ENCODE measurements at places on chromosomes 3 and 15.

- DNase-seq: no peak
Measured at GRCh38 chr15:75067123-75067830, 43.9 kb downstream of the PPCDC start.

DNA sequence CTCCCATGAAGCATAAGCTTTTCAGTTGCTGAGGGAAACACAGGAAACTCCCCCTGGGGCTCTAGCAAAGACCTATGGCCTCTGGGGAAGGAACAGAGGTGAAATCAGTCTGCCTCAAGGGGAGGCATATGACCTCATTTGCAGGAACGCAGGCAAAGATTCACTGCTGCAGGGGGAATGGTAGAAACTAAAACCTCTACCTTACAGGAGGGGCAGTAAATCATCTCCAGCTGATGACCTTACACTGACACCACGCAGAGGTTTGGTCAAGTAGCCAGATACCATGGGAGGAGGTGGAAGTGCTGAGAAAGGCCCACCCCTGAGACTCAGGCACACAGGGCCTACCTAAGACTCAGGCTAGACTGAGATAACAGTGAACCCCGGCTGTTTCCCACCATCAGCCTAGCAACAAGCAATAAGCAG, 81.1 kb downstream of the RAD18 start:
- no peak for DNase-seq

- DNase-seq: no peak
Measured at GRCh38 chr3:197286678-197287077, 11.7 kb downstream of the DLG1 start.

DNA sequence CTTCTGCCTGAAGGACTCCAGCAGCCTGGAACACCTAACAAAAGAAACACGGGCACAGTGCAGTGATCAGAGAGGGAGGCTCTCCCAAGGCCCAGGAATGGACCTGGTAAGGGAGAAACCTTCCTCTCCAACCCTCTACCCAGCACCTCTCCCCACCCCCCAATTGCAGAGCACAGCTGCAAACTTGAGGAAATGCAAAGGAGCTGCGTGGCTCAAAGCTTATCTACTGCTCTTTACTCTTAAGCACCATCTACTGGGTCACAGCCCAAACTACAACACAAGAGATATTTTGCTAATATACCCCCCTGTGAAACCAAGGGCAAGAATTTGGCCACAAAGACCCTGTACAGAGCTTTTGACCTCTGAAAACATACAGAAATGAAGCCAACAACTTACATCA, 328.3 kb downstream of the OXSM start:
- no peak for DNase-seq

DNA sequence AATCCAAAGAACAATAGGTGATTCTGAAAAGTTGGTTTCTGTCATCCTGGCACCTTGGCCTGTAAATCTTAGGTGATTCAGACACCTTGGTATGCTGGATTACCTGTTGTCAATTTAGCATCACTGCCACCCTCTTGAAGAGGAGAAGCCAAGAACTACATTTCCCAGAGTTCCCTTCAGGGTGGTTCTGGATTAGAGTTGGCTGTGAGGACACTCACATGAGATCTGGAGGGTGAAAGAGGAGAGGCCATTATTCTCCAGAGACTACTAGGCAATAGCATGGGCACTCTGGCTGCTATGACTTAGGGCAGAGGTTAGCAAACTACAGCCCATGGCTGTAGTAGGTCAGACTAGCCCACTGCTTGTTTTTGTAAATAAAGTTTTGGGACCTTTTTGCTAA, 41.7 kb upstream of the CORO2B start:
- DNase-seq: no peak

- peak; percentile 3 for DNase-seq
Measured at GRCh38 chr3:108486941-108487340, 23.5 kb downstream of the MYH15 start.

DNA sequence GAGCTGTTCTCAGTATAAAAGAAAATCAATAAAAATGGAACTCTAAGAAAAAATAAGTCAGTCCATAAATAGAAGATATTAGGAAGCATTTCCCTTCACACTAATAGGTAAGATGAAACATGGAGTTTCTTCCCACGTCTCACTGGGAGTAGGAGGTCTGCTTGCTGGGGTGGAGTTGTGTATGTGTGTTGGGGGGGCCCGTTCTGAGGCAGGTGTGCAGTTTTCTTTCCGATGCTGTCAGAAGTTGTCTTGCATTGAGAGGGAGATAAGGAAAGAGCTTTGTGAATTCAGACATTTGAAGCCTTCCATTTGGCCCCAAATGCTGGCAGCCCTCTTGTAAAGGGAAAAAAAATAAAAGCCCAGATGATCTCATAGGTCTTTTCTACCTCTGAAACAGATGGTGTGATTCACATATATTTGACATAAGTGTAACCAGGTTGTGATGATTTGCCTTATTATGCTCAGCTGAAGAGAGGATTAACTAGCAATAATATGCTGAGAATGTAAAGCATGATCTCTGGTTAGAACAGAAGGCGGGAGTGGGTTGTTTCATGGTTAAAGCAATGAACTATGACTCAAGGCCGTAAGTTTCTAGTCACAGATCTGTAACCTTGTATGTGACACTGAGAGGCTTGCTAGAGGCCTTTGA, 8.8 kb downstream of the RASGRP1 start:
- DNase-seq: peak; percentile 49

GRCh38 chr3:71695000-71695482, 30.2 kb downstream of the EIF4E3 start:
- DNase-seq: no peak

- peak; percentile 8 for DNase-seq
Measured at GRCh38 chr15:59371458-59372351, 966 bp downstream of the MYO1E start.

GRCh38 chr3:170180079-170180907, 1.2 kb downstream of the PHC3 start:
- DNase-seq: no peak

- no peak for DNase-seq
Measured at GRCh38 chr15:96132126-96132525, 198.4 kb upstream of the NR2F2 start.

DNA sequence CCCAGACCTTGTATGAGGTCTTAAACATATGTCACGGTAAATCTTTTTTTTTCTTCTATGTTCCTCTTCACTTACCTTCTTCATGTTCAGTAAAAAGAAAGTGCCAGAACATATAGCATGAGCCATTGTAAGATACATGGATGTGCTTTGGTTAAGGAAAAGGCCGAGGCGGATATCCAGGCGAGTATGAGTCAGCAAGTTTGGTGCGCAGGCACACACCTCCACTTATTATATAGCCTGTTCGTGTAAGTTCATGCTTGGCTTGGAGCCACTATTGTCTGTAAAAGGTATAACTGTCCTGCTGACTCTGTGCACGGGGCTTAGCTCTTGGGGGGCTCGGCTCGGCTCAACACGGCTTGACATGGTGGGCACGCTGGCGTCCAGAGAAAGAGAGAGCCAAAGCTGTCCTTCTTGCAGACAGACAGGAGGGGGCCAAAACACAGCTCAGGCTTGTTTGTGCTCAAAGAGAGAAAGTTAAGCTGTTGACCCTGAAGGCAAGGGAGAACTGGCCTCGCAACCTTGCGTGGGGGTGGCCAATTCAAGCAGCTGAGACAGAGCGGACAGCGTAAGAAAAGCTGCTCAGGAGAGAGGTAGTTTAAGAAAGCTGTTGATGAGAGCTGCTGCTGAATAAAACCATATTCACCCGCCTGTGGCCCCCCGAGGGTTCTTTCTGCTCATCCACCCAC, 251.2 kb downstream of the SLC9A9 start:
- no peak for DNase-seq

GRCh38 chr3:67614195-67614594, 40.2 kb downstream of the SUCLG2 start:
- DNase-seq: no peak

DNA sequence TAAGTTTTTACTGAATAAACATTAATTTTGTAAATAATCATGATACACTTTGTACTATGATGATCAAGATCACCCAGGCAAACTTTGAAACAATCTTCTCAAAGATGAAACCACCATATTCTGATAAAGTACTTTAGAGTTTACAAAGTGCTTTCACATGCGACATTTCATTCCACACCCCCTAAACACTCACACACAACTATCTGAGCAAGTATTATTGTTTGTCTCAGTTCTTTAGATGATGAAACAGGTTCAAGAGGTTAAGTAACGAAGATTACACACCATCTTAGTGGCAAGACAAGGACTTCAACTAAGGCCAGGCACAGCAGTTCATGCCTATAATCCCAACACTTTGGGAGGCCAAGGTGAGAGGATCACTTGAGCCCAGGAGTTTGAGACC, 37.6 kb downstream of the ZNF148 start:
- DNase-seq: no peak

- no peak for DNase-seq
Measured at GRCh38 chr15:32855942-32856341, 138.1 kb downstream of the GREM1 start.

DNA sequence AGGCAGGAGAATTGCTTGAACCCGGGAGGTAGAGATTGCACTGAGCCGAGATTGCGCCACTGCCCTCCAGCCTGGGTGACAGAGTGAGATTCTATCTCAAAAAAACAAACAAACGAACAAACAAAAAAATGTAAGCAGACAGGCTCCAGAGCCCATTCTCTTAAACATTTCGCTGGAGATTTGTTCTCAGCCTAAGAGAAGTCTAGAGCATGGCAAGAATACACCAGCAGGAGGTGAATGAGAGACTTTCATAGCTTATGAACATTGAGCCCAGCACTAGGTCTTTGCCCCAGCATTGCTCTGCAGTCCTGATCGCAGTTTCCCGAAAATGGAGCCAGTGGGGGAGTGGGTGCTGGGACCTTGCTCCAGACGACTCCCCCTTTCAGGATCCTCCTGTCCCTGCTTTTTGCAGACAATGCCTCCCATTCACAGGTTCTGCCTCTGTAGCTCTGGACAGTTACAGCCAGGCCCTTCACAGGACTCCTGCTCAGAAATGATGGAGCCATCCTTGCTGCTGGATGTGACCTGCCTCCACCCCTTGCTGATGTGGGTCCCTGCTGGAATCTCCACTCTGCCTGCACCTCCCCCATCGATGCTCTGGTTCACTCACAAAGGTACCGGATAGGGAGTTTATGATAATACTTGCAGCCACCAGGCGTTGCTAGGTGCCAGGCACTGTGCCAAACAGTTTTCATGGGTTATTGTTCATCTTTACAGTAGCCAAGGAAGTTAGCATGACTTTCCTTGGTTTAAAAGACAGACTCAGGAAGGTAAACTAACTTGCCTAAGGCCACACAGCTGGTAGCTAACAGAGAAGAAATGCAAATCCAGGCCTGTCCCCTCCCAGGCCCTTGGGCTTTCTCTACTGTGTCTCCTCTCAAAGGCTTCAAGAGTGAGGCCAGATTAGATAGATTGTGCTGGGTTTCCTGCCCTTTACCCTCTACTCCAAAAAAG, 329.7 kb upstream of the TLE3 start:
- DNase-seq: no peak

DNA sequence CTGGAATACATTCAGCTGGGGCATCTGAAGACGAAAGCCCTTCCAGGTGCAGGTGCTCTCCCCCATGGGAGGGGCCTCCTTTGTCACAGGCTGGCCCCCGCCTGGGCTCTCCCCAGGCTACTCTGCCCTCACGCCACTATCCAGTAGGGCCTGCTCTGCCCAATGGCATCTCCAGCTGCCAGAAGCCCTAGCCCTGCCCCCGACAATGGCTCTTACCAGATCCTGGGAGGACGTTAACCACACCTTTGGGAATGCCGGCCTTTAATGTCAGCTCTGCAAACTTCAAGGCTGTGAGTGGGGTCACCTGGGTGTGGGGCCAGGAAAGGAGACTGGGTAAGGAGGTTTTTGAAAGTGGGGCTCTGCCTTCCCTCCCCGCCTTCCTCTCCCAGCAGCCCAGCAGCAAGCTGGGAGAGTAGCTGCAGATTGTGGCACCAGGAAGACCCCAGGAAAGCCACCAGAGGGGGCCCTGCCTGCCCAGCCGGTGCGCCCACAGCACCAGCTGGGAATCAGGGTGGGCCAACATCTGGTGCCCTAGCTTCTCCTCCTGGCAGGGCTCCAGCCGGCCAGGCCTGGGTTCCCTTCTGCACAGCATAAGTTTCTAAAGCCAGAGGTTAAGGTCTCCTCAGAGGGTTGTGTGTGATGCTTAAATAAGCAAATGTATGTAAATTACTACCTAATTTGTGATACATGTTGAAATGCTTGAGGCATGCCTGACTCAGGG, 40.4 kb upstream of the SLC41A3 start:
- DNase-seq: no peak

DNA sequence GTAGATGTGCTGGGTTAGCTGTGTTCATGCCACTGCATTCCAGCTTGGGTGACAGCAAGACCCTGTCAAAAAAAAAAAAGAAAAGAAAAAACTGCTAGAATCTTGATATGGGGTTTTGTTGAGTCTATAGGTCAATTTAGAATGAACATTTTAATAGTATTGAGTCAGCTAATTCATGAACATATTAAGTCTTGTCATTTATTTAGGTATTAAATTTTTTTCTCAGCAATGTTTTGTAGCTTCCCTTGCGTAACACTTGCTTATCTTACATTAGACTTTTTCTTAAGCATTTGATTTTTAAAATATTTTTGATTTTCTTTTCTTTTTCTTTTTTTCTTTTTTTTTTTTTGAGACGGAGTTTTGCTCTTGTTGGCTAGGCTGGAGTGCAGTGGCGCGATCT, 60.7 kb upstream of the GOLGA6B start:
- no peak for DNase-seq

- no peak for DNase-seq
Measured at GRCh38 chr15:92656089-92656488, 514 bp upstream of the FAM174B start.

GRCh38 chr15:58779554-58779953, 8.5 kb downstream of the MINDY2 start:
- DNase-seq: no peak

DNA sequence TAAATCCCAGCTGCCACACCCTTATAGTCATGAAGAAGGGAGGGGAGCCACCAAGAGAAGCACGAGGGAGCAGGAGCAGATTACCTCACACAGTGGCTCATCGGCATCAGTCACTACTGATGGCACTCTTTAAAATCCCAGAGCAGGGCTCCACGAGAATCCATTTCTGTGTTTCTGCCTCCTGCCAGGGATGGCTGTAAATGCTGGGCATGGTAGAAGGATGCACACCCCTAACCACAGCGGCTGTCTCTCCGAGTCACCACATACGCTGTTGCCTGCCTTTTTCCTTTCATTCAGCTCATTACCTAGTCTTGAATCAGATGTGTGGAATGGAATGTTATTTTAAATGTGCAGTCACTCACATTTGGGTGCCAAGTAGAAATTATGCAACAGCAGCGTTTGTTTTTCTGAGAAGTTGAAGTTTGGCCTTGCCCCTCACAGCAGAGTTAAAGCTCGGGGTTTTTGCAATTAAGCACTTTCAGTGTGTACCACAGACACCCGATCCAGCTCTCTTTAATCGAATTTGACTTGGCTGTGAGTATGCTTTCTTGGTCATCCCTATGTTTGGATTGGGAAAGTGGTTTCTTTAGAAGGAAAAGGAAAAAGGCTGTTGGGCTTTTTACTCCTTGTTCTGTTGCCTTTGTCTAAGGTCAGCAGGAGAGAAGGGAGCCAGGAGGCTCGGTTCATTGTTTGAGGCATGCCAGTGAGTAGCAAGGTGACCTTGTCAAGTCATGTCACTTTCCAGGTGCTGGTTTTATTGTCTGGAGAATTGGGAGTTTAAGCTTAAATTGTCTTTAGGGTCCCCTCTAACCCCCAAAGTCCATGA, 284.2 kb upstream of the TPM1 start:
- DNase-seq: no peak

- no peak for DNase-seq
Measured at GRCh38 chr15:59349680-59350420, 22.8 kb downstream of the MYO1E start.

- no peak for DNase-seq
Measured at GRCh38 chr3:72187131-72187530, 402.2 kb upstream of the PROK2 start.

Measured in cerebellum (tissue), 4 donors.